ENCODE measurements at places on chromosomes 16 and 17.

DNA sequence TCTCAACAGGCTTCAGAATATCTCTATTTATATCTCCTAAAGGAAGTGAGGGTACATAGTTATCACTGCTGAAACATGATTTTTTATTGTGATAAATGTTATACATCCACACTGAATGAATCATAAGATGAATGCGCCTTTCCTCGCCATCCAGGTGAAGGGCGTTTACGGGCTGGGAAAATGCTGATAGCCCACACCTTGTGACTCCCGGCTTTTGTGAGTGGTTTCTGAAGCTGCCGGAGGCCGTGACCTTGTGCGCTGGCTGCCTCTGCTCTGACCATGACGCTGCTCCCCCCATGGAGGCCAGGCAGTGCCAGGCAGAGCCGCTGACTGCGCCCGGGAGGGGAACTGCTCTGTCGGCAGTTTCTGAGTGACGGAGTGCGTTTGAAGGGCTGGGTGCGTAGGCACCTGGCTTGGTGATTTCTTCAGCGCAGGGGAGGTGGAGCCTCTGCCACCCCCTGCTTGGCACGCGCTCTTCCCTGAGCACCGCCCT lies 97.2 kb downstream of the RAP1GAP2 start:
- DNase-seq, result no peak

GRCh38 chr17:11565591-11565990 lies 32.7 kb upstream of the DNAH9 start:
- no peak for DNase-seq

- DNase-seq, result no peak
These were observed 60.9 kb upstream of the GNG13 start for GRCh38 chr16:861446-861845.

DNA sequence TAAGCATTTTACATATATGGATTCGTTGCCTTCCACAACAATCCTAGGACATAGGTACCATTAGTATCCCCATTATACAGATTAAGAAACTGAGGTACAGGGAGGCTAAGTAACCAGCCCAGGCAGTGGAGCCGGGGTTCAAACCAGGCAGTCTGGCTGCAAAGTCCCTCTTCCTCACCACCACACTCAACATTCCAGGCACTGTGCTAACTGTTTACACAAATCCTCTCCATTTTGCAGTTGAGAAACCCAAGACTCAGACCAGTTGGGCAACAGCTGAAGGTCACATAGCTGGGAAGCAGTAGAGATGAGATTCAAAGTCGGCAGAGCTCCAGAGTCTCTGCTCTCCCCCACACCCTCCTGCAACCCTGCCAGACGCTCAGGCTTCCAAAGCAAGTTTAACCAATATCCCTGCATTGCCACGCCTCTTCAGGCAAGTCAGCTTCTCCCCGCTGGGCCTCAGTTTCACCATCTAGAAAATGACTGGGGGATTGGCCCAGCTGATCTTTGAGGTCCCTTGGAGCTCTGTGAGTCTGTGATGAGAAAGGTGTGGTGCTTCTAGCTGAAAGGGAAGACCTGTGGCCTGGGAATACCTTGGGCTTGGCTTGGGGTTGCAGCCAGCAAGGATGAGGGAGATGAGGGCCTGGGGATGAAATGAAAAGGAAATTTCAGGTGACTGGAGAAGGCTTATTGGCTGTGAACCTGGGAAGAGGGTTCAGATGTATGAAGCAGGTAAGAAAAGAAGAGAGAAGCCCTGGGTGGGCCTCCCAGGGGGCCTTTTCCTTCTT lies 14.0 kb downstream of the CCR7 start:
- DNase-seq, result no peak

DNA sequence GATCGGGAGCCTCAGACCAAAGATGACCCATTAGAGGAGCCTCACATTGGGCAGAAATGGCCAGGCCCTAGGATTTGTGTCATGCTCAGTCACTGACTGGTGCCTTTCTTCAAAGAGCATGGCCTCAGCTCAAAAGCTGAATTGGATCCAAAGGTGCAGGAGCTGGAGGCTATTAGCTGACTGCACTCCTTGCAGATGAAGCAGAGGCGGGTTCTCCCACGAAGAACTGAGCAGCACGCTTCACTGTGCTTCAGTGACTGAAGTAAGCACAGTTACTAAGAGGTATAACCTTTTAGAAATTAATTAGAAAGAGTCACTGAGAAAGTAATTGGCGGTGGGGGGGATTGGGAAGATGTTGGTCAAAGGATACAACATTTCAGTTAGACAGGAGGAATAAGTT lies 18.7 kb upstream of the COX10 start:
- no peak for DNase-seq

Measured in germinal center (tissue), 1 donor.